ENCODE measurements at places on chromosomes 5 and 9.

DNA sequence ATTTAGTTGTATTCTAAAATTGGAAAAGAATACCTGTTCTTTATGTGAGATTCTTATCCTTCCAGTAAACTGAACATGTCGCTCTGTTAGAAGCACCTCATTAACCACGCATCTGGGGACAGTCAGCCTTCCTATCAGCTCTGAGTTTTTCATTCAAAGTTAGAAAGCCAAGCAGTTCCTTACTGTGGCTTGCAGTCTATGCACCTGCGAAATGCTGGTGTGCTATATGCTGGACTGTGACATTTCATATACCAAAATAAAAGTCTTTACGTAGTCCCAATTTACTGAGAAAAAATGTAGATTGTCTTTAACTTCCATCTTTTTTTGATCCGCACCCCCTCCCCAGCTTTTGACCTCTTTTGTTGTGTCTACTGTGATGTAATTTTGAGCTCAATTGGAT lies 4.3 kb downstream of the ANP32B start:
- no peak for DNase-seq

GRCh38 chr5:106415541-106415940 lies 1255.2 kb downstream of the EFNA5 start:
- DNase-seq = no peak

- no peak for DNase-seq
Measured at GRCh38 chr5:82218374-82219156, 59.6 kb downstream of the RPS23 start.

GRCh38 chr5:56717253-56717987 lies 97.9 kb upstream of the MAP3K1 start:
- DNase-seq = no peak

- DNase-seq = no peak
Measured at GRCh38 chr9:79195879-79196278, 375.9 kb upstream of the TLE4 start.

- DNase-seq = no peak
Measured at GRCh38 chr9:134617836-134618162, 23.8 kb upstream of the COL5A1 start.

- no peak for DNase-seq
Measured at GRCh38 chr9:1653282-1653681, 361.9 kb upstream of the SMARCA2 start.

GRCh38 chr5:86864051-86864450 lies 246.3 kb downstream of the COX7C start:
- DNase-seq = peak; percentile 64

All from left hindlimb (tissue), 1 donor.